ENCODE measurements at places on chromosomes 6 and 20. TPM values are rescaled to one million over a fixed set of nuclear protein-coding genes. Genes with fewer than 3 reads are reported as not detected.

- peak; percentile 89 for DNase-seq
- H3K4me3 ChIP-seq = peak overlapping the region; percentile 67
- no peaks in the 10 kb centered on the region for H3K27me3 ChIP-seq
These were observed 25.3 kb upstream of the TOP1 start for GRCh38 chr20:41003143-41003935.

FAM162B gene
- total RNA-seq = not detected

SPTLC3 gene
- total RNA-seq = 0.02 TPM

DNA sequence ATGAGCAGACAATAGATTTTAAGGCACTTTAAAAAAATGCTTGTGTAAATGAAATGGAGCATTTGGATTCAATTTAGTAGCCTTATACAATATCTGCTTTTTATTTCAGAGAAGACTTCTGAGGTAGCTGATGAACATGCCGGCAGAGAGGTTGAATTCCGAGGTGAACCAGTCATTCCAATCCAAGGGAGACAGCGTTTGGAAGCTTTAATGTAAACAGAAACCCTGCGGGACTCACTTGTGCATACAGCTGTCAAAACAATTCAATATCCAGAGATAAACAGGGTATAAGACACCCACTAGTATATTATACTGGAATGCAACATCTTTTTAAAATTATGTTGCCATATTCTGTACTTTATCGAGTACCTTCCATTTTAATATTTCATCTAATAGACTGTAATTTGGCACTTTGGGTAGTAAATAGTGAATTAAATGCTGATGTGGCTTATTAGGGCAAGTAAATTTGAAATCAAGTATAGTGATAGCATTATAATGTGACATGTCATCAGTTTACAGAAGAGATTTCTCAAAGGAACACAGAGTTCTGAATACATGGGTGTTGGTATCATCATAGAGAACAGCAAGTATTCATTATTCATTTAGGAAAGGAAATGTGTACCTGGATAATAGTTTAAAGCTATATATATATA is 347.7 kb downstream of the PRKN start:
- no peaks in the 10 kb centered on the region for H3K27me3 ChIP-seq
- no peaks in the 10 kb centered on the region for H3K4me1 ChIP-seq
- H3K36me3 ChIP-seq = no peaks in the 10 kb centered on the region

GRCh38 chr6:132703936-132704335 is 9.9 kb downstream of the VNN1 start:
- no peak for DNase-seq
- H3K4me3 ChIP-seq = no peak overlapping the region
- H3K27me3 ChIP-seq = peaks cover 16% of the 10 kb centered on the region
- H3K36me3 ChIP-seq = no peaks in the 10 kb centered on the region
- no peaks in the 10 kb centered on the region for H3K4me1 ChIP-seq

GRM1 gene
- not detected for total RNA-seq

DNA sequence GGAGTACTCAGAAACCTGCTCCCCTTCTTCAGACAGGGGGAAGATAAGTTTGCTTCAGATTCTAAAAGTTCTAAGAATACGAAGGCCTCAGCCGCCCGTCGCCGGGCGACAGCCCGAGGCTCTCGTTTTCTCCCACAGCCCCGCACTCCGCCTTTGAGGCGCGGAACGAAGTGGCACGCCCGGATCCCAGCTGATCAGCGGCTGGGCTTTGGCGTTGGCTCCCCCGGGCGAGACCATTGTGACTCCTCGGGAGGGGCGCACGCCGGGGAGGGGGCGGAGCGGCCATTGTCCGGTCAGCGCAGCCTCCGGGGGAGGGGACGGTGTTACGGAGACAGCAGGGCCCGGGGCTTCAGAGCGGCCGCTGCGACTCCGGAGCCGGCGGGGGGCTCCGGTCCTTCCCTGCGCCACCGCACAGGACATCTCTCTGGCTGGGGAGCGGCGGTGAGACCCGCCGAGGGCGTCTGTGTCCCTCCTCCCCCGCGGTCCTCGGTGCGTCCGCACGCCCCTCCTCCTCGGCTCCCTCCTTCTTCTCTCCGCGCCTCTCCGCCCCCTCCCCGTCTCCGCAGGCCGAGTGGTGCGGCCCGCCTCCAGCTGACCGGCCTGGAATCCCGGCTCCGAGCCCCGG is at the start of gene ZFAND3:
Gene ZFAND3, plus strand, starts transcription at position 551 of the 625 bp plus-strand sequence. CDS start 219 bp downstream, outside the sequence.
- H3K27ac ChIP-seq = peak within 1 kb of the TSS; percentile 93
- no peaks in the 10 kb centered on the region for H3K27me3 ChIP-seq
- H3K4me1 ChIP-seq = peaks cover 52% of the 10 kb centered on the region
- peak within 1 kb of the TSS; percentile 92 for H3K4me3 ChIP-seq

CNBD2 gene
- 4.2 TPM for total RNA-seq

DNA sequence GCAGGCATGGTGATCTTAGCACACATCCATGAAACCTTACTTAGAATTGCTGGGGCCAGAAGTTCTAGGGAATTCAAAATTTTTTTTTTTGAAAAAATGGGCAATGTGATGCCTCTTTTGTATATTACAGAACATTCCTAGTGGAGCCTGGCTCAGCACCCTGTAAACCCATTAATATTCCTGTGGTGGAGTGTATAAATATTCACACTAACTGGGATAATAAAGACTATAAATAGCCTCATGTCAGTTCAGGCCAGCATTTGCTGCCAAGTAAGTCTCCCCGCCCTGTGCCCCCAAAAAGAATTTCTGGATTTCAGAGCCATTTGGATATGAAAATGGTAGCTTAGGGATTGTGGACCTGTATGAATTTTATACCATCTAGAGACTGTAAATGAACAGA is 14.8 kb downstream of the BANF2 start:
- no peak overlapping the region for H3K4me3 ChIP-seq
- no peaks in the 10 kb centered on the region for H3K27me3 ChIP-seq
- no peaks in the 10 kb centered on the region for H3K36me3 ChIP-seq
- H3K27ac ChIP-seq = no peak overlapping the region
- H3K4me1 ChIP-seq = no peaks in the 10 kb centered on the region

ULBP2 gene
- total RNA-seq = 1.2 TPM

DNA sequence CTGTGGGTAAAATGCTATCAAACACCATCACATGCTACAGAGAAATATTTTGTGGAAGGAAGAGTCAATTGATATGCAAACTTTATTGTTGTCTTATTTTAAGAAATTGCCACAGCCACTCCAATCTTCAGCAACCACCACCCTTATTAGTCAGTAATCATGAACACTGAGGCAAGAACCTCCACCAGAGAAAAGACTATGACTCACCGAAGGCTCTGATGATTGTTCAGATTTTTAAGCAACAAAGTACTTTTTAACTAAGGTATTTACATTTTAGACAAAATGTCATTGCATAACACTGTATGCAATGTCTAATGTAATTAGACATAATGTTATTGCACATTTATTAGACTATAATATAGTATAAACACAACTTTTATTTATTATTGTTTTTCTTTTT is 26.2 kb upstream of the MMP24 start:
- no peaks in the 10 kb centered on the region for H3K27me3 ChIP-seq
- no peak for DNase-seq
- H3K4me1 ChIP-seq = no peaks in the 10 kb centered on the region
- H3K27ac ChIP-seq = no peak overlapping the region

DNA sequence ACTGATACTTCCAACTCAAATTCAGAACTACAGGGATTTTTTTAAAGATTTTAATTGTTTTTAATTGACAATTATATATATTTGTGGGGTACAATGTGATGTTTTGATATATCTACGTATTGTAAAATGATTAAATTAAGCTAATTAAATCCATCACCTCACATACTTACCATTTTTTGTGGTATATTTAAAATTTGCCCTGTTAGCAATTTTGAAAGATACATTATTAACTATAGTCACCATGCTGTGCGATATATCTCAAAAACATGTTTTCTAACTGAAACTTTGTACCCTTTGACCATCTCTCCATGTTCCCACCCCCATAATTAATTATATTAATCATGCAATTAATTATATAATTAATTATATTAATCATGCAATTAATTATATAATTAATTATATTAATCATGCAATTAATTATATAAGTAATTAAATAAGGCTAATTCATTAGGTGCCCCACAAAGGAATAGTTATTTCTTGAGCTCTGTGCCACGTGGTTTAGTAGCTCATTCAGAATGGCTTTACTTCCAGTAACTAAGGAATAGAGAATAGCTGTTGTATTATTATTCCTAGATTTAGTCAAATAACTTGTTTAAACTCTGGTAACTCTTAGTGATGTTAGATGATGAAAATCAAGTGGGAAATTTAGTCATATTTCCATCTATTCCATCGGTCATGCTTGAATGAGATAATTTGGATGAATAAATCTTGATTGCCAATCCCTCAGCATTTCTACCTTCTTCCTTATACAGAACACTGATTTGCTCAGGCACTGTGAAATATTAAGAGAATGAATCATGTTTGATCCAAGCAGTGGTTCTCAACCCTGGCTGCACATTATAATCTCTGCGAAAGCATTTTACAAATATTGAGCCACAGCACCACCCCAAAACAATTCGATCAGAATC is 25.1 kb downstream of the LOC128125822 start:
- H3K4me3 ChIP-seq = peak overlapping the region; percentile 77
- H3K4me1 ChIP-seq = peaks cover 16% of the 10 kb centered on the region
- no peaks in the 10 kb centered on the region for H3K27me3 ChIP-seq
- no peaks in the 10 kb centered on the region for H3K36me3 ChIP-seq

DNA sequence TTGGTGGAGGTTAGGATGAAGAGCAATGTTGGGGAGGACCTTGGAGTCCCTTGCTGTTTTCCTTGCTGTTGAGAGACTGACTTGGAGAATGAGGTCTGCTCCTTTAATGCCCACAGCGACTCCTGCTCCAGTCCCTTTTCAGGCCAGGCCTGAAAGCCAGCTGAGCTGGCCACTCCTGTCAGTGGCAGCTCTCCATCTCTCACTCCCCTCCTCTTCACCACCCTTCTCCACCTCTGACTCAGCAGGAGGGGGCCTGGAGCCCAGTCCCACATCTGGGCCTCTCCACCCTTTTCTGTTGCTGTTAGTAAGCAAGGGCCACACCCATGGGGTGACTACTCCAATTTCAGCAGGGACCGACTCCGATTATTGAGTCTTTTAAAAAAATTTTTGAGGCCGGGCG is 2.2 kb downstream of the SNX21 start:
- no peak overlapping the region for H3K27ac ChIP-seq
- H3K36me3 ChIP-seq = no peaks in the 10 kb centered on the region
- no peaks in the 10 kb centered on the region for H3K27me3 ChIP-seq
- DNase-seq = no peak
- no peak overlapping the region for H3K4me3 ChIP-seq
- H3K4me1 ChIP-seq = peaks cover 13% of the 10 kb centered on the region

CLPSL2 gene
- total RNA-seq = not detected

- no peak overlapping the region for H3K27ac ChIP-seq
- H3K27me3 ChIP-seq = no peaks in the 10 kb centered on the region
- H3K4me3 ChIP-seq = no peak overlapping the region
- H3K4me1 ChIP-seq = no peaks in the 10 kb centered on the region
- H3K36me3 ChIP-seq = no peaks in the 10 kb centered on the region
These were observed 197.5 kb downstream of the FRK start for GRCh38 chr6:115863211-115863610.

PDYN gene
- total RNA-seq = not detected

C20orf141 gene
- total RNA-seq = not detected

DNA sequence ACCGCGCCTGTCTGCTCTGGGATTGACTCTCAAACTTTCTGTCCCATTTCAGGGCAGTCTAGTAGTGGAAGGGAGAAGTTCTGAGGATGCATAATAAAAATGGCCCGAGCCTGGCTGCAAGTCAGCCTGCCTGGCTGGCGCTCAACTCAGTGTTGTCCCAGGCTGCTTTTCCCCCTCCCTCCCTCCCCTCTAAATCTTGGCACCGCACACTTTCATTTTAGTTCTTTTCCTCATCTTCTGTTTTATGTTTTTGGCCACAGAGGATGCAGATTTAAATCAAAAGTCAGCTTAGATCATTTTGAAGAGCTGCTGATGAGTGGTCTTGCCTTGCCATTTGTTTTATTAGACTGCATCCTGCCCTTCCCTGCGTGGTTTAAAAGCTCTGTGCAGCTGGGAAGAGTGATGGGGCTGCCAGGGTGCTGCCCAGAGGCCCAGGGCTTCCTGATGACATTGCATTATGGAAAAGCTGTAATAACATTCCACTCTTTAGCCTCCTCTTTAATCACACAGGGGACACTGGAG is 6.5 kb upstream of the UQCC2 start:
- no peak for DNase-seq
- H3K36me3 ChIP-seq = no peaks in the 10 kb centered on the region

KIAA1755 gene
- not detected for total RNA-seq

DNA sequence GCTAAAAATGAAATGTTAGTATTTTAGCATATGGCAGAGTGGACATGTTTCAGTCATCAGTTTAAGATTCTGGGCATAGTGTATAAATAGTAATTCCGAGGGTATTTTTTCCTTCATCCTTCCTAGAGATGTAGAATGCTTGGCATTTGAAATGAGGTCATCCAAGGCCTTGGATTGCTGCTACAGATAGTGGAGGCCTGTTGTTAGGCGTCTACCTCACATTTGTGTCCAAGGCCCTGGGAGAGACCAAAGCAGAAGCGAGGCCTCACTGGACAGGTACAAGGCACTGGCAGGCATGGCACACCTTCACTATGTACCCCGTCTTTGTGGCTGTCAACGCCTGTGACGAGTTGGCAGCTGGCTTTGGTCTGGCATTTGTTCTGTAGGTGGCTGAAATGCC is 58.0 kb downstream of the DTD1 start:
- H3K4me3 ChIP-seq = no peak overlapping the region
- DNase-seq = no peak
- no peak overlapping the region for H3K27ac ChIP-seq

MATN4 gene
- 0.70 TPM for total RNA-seq

DNA sequence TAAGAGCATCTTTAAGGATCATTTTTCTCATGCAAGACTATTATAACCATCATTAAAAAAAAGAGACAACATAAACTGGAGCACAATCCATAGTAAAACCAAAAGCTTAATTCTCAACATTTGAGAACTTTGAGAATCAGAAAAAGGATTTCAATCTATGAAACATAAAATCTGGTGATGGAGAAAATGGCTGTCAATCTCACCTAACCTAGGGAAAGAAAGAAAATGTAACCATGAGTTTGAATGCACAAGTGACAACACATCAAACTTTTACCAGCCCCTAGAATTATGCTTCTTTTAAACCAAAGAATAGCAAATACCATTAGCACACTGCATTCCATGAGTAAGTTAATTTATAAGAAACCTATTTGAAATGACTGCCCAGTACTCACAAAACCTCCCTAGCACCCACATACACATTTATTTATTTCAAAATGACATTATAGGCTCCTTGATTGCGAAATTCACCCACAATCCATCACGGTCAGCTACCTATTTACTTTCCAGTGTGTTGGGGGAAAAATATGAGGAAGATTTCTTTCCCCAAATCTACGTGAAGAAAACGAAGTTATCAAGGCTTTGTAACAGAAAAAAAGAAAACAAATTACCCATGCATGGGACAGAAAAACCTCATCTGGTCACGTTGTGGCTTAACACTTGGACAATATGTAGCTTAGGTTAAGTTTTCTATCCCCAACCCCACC is 828 bp downstream of the ASCC3 start:
- DNase-seq = peak; percentile 28

- peaks cover 24% of the 10 kb centered on the region for H3K4me1 ChIP-seq
- H3K27me3 ChIP-seq = no peaks in the 10 kb centered on the region
- H3K27ac ChIP-seq = no peak overlapping the region
- no peak for DNase-seq
- no peak overlapping the region for H3K4me3 ChIP-seq
- peaks cover 19% of the 10 kb centered on the region for H3K36me3 ChIP-seq
These were observed 3.6 kb upstream of the BTN2A2 start for GRCh38 chr6:26379292-26379691.

- no peak for DNase-seq
- peaks cover 2% of the 10 kb centered on the region for H3K27me3 ChIP-seq
These were observed 14.8 kb upstream of the IP6K3 start for GRCh38 chr6:33761581-33761921.

- H3K27me3 ChIP-seq = no peaks in the 10 kb centered on the region
- H3K4me1 ChIP-seq = peaks cover 43% of the 10 kb centered on the region
- peak overlapping the region; percentile 44 for H3K27ac ChIP-seq
- no peak overlapping the region for H3K4me3 ChIP-seq
- H3K36me3 ChIP-seq = peaks cover 61% of the 10 kb centered on the region
- DNase-seq = no peak
These were observed 48.7 kb upstream of the ARMH2 start for GRCh38 chr6:24847402-24847801.
